ENCODE measurements at places on chromosomes 16 and 17. TPM values are rescaled to one million over a fixed set of nuclear protein-coding genes. Genes with fewer than 3 reads are reported as not detected.

Gene TBC1D26
- total RNA-seq, result not detected

Gene KRTAP4-2
- not detected for total RNA-seq

Gene TM4SF5
- total RNA-seq, result not detected

Gene SNAI3
- not detected for total RNA-seq

Gene KCNH6
- not detected for total RNA-seq

Gene KRT24
- not detected for total RNA-seq

Gene MYO15A
- total RNA-seq, result 1.4 TPM

Gene ITGA2B
- not detected for total RNA-seq

Gene KCNG4
- not detected for total RNA-seq

Gene ATP1B2
- not detected for total RNA-seq

Gene KRTAP3-2
- not detected for total RNA-seq

All from myometrial cell (primary cell).